ENCODE measurements at places on chromosomes 7 and 10. TPM values are rescaled to one million over a fixed set of nuclear protein-coding genes. Genes with fewer than 3 reads are reported as not detected.

GRCh38 chr7:123120286-123120685, 79.5 kb downstream of the SLC13A1 start:
- no peak for DNase-seq

Gene LBX1
- not detected for total RNA-seq

DNA sequence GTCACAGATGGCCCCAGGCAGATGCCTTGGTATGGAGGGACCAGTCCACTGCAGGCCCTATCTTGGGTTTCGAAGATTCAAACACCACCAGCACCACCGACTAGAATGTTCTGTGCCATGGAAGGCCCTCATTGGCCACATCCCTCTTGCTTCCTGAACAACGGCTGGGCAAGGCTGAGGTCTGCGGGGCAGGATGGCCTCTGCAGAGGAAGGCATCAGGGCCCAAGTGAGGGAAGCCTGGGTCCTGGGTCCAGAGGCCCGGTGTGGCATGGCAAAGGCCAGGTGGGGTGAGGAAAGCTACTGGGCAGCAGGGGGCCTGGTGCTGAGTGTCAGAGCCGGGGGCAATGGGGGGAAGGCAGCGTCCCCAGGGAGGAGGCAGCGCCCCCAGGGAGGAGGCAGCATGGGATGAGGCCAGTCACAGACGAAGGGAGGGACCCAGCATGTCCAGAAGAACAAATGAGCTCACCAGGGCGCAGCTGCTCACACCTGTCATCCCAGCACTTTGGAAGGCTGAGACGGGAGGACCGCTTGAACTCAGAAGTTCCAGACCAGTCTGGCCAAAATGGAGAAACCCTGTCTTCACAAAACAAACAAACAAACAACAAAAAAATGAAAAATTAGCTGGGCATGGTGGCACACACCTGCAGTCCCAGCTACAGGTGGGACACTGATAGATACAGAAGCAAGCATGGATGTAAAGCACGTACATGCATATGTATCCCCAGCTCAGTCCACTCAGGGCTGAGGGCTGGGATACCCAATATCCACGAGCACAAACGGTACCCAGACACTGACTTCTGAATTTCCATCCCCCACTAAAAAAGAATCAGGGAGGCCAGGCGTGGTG, 64.4 kb downstream of the PROSER2 start:
- no peak for DNase-seq

DNA sequence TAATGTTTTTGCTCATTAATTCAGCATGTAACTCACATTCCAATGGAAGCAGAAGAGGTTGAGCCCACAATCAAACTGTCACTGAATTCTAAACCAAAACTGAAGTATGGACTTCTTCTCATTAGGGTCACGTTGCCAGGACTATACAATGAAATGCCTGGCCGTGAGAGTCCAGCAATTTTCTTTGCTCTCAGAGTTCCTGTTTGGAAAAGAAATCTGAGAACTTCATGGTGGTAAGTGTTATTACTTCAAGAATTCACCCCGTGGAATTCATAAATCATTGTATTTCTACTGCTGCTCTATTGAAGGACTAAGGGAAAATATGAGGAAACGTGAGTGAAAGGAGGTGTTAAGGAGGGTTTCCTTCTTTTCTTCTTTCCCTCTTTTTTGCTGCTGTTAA, 441.8 kb upstream of the AKR1E2 start:
- DNase-seq = no peak

DNA sequence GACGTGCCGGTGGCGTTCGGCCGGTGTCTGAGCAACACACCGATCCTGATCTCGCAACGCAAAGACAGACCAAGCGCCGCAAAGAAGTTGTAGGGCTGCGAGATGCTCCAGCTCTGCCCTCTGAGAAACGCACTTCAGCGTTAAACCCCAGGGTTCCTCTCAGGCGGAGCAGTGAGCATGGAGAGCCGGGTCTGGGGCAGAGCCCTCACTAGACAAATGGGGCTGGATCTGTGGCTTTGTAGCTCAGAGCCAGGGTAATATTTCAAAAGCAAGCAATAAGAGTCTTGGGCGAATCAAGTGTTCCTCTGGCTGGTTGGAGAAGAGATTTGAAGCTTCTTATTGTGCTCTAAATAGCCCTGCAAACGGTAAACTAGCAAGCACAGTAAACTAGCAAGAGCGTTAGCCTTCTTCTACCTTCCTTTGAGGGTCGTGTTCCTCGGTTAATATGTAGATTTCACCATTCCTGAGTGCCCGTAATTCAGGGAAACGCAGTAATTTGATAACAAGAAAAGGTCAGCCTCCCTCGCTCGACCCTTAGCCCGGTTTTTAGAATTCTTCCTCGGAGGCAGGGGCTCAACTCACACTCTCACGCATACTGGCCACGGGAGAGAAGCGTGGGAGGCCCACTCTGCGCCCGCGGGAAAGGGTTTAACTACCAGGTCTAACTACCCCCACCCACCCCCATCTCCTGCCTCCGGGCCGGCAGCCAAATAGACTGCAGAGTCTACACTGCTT, 6.7 kb downstream of the SKAP2 start:
- no peak for DNase-seq

GRCh38 chr10:110919349-110919931, at the start of gene SHOC2:
TSS of gene SHOC2 (plus strand) at chr10:110919604. CDS start at chr10:110964359, 44,755 bp downstream.
- peak; percentile 99 for DNase-seq

DNA sequence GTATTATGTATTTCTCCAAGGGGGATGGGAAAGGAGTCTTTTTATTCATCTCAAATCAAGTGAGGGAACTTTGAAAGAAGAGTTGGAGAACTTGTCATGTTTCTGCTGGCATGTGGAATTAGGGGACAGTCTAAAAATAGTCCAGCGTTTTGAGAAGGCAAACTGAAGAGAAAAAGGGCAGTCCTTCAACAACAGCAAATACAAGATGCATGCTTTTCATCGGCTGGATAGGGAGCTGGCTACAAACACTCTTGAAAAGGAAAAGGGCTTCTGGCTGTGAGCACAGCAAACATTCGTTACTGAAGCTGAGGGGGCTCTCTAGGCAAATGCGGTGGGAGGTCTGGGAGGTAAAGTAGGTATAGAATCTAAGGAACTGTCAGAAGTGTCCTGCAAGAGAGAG, 91.9 kb downstream of the AHR start:
- DNase-seq = no peak

GRCh38 chr7:45306752-45307305, 149.2 kb downstream of the RAMP3 start:
- DNase-seq = no peak

Gene FGFBP3
- 0.33 TPM for total RNA-seq

GRCh38 chr7:80439894-80440821, 71.7 kb downstream of the GNAT3 start:
- no peak for DNase-seq

Gene GIMAP5
- total RNA-seq = 3.7 TPM

- DNase-seq = no peak
Observed at GRCh38 chr7:112197322-112197721, 8.9 kb downstream of the DOCK4 start.

- DNase-seq = no peak
Observed at GRCh38 chr7:29447828-29448227, 115.8 kb upstream of the PRR15 start.

DNA sequence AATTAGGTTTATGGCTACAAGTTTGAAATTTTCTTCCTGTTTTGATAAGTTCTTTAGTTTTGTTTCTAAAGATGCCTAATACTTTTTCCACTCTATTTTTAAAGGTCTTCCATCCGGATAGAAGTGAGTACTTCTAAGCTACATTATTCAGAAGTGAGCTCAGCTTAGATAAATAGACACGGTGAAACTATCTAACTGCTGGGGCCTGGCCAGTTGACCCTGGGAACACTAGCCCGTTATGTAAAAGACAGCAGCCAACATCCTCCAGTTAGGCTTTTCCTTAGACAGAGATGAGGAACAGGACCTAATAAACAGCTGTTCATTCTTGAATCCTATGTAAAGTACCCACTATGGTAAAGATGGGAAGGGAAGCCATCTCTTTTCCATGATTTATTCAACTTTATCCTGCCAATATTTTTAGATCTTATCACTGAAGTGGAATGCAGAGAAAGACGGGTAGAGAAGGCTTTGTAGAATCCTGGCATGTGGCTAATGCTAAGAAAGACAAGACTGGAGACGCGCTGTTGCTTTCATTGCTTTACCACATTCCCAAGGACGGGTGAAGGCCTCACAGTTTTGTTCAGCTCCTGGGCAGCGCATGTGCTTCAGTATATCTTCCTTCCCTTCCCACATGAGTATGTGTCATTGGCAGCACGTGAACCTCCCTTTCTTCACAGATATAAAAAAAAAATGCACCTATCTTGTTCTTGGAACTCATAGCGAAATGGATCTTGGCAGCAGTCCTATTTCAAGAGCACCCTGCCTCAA, 340.0 kb upstream of the MEOX2 start:
- peak; percentile 49 for DNase-seq

DNA sequence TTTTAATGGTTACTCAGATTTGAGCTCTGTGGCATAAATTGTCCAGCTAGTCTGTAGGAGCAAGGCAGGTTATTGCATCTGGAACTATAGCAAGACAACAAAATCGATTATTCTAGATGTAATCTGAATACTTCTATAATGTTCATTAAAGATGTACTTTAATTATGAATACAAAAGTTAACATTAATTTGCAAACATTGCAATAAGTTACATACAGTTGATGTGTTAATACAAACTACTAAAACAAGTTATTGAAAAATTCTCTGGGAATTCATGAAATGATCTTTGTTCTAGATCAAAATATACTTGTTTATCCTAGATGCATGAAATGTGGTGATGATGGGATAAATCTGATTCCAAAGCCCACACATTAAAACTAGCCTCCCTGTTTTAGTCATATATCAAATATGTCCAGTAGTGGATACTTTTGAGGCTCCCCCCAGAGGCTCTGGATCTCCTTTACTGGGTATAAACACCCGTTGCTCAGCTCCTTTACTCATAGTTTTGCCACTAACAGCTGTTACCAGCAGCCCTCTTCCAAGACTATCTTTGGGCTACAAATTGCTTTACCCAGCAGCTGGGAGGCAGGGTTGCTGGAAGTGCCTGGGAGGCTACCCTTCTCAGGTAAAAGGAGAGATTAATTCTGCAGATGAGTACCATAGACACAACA, 78.1 kb downstream of the ARL4A start:
- no peak for DNase-seq

DNA sequence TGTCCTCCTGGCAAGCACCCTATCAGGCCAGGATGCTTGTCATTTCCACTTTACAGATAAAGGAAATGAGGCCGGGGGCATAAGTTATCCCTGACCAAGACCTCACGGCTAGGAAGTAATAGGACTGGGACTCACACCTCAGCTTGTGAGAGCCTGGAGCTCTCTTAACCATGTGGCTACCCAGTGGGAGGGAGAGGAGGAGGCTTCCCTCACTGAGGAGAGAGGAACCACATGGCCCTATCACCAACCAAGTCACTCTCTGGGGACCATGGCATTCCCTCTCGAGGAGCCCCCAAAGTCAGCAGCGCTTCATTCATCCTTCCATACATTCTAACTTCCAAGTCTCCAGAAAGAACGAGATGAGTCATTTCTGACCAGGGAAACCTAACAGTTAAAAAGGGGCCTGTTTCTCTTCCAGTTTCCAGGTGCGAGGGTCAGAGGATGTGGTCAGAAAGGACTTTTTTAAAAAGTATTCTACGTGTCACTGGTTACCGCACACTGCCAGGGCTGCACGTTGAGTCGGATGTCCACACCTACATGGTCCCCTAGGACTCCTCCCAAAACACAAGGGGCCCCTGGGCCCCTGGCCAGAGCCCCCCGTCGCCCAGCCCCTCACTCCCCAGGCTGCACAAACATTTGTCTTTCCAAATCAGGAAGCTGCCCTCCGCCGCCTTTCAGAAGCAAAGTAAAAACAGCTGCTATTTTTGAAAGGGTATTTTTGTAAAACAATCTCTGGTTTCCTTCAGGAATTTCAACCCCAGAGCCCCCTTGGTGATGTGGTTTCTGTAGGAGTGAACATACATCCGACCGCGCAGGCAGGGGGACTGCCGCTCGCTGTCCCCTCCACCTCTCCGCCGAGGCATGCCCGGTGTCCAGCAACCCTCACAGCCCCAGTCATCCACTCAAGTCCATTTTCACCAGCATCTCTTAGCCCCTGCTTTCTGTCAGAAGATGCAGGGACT, 128.2 kb upstream of the CHST15 start:
- no peak for DNase-seq

- no peak for DNase-seq
Observed at GRCh38 chr10:102450124-102450373, 1.3 kb downstream of the C10orf95 start.

DNA sequence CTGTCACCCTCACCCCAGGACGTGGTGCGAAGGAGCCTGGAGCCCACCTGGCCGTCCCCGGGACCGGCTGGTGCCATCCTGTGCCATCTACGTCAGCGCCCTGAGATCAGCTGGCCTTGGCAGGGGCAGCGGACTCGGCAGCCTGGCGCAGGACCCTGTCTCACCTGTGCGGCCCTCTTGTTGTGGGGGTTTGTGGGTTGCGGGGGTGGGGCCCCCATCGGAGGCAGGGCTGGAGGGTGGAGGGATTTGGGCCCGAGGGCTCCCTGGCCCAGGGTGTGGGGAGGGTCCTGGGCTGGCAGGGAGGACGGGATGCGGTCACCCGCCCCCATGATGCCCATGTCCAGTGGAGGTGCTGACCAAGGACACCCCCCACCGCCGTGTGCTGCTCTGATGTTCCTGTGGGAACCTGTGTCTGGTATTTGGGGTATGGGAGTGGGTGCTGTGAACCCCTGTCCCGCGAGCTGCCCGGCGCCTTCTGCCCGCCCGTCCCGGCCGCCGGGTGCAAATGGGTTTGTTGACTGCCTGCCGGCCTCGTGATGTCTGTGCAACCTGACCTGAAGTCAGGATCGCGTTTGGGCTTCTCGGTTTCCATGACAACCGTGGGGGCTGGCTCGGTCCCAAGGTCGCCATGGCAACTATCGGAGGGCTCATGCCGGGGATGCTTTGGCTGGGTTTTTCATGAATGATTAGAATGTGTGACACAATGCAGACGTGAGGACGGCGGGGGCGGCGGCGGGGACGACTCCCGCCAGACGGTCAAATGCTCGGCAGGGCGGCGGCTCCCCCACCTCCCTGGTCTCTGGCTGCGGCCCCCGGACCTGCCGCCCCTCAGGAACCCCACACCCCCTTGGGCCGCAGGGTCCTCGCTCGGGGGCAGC, 7.3 kb downstream of the MAFK start:
- DNase-seq = peak; percentile 88

DNA sequence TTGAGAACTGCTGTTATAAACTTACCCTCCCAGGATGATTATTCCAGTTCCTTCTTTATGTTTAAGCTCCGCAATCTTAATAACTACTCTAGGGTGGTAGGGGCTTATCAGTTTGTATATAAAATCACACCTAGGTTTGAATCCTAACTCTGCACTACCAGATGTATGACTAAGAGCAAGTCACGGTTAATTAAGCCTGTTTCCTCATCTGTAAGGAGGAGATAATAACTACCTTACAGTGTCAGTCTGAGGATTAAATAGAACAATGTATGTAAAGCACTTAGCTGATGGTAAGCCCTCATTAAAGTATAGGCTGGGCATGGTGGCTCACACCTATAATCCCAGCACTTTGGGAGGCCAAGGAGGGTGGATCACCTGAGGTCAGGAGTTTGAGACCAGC, 9.2 kb downstream of the DNA2 start:
- no peak for DNase-seq

Gene SHH
- total RNA-seq = 17.1 TPM

Gene GPNMB
- total RNA-seq = 5.0 TPM

Gene SEPHS1
- total RNA-seq = 33.8 TPM

Gene SLC29A4
- 2.9 TPM for total RNA-seq

Gene SLC26A5
- 0.33 TPM for total RNA-seq

Measured in left lobe of liver (tissue), 2 donors.